ENCODE measurements at places on chromosomes 5 and 9. TPM values are rescaled to one million over a fixed set of nuclear protein-coding genes. Genes with fewer than 3 reads are reported as not detected.

The REEP2 gene
- 4.5 TPM for total RNA-seq

DNA sequence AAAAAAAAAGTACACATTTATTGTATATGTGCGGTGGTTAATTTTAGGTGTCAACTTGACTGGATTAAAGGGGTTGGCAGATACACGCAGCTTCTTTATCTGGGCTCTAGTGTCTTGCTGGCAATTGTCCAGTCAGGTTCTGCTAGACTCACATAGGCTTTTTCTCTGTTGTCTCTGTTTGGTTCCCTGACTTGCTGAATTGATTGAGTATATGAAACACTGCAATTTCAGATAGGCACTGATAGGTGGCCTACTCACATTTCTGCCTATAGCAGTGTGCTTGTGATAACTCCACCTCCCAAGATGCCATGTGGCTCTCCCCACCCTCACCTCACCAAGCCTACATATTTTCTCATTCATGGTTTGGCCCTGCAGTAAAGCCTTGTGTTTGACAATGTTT lies 52.5 kb downstream of the AOPEP start:
- DNase-seq = no peak

The SUSD3 gene
- total RNA-seq = 4.5 TPM

DNA sequence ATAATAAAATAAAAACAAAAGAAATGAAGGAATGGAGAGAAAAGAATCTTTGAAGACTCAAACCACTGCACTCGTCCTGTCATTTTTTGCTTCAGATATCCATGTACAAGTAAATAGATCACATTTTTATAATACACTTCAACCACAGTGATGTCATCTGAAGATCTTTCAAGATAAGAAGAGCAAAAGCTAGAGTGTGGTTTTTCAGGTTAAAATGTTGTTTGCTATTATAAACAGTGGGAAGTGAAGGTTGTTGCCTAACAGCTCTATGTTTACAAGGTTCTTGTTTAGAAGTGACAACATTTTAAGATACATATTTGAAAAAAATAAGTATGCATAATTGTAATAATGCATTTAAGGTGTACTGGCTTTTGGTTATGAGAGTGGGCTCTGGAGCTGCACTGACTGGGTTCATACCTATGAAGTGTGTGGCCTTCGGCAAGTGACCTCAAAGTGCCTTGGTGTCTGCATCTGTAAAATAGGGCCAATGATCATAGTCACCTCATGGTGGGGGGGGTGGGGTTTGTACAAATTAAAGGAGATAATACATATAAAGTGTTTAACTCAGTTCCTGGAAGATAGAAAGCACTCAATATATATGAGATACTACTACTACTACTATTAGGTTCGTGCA lies 45.5 kb upstream of the IL7R start:
- no peak for DNase-seq

The CFAP77 gene
- total RNA-seq = not detected

GRCh38 chr9:124079176-124079925 lies 67.8 kb downstream of the LHX2 start:
- DNase-seq = no peak

The PCDHGB7 gene
- total RNA-seq = 19.2 TPM
